ENCODE measurements at places on chromosomes 1 and 21.

GRCh38 chr1:17372955-17373354 lies 959 bp downstream of the PADI6 start:
- no peak for DNase-seq

GRCh38 chr1:204976646-204977045 lies 66.4 kb upstream of the CNTN2 start:
- no peak for DNase-seq

- no peak for DNase-seq
These were observed 139.7 kb downstream of the RERE start for GRCh38 chr1:8677782-8678181.

GRCh38 chr1:94709891-94710581 lies 110.1 kb upstream of the SLC44A3 start:
- DNase-seq, result no peak

DNA sequence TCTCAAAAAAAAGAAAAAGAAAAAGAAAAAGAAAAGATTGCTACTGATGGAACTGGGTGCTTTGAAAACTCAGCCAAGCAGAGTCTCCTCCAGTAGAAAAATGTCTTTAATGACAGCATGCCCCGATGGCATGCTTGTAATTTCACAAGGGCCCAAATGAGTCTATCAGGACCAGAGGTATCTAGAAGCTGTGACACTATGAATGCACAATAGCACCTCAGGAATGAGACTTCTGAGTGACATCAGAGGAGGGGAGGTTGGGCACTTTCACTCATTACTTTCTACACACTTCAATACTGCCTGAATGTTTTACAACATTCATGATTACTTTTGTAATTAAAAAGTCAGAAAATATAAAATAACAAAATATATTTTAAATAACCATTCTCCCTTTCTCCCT lies 15.1 kb upstream of the CD58 start:
- no peak for DNase-seq

GRCh38 chr1:17791480-17791879 lies 36.3 kb downstream of the ACTL8 start:
- no peak for DNase-seq

DNA sequence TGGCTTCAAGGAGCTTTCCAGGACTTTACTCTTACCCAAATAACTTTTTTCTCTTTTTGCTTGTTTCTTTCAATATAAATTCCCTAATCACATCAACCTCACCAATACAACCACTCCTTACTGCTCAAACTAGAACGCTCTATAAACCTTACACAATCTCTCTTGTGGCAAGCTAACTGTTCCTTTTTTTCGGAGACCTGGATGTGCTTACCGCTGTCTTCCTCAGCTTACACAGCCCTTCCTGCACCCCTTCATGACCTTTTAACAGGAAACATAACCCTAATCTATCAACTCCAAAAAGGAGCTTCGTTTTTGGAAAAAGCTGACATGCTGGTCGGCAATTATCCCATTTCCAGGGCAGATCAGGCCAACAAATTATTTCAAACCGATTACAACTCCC lies 24.1 kb upstream of the SLC2A5 start:
- no peak for DNase-seq

DNA sequence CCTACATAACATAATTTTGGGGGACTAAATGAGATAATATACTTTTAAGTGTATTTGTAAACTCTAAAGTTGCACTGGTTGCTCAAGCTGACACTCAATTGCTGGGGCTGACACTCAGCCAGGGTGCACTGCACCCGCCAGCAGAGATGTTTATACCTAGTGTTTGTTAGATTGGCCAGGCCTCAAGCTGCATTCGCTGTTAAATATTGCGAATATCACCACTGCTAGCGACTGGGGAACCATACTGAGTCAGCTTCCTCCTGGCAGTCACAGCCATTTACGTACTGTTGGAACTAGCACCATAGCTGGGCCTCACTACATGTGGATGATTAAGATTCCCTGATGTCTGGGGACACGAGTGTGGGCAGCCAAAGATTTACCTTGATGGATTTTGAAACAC lies 12.7 kb upstream of the RWDD3 start:
- DNase-seq, result no peak

- no peak for DNase-seq
These were observed 123.4 kb upstream of the FOXD3 start for GRCh38 chr1:63198871-63199394.

GRCh38 chr1:34781844-34782391 lies 904 bp downstream of the GJB3 start:
- DNase-seq, result no peak

DNA sequence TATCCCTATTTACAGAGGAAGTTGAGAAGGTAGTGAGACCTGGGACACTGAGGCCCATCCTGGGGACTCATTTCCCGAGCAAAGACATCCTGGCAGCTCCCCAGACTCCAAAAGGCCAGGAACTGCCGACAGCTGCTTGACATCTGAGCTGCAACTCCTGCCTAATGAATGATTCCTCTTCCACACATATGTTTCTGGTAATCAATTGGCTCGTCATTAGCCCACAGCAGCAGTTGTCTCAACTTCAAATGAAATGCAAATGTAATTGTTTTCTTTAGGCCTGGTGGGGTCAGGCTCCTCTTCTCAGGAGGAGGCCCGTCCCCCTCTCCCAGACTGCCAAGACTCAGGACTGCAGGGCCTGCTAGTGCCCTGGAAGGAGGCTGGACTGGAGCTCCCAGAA lies 61.8 kb upstream of the DISP3 start:
- no peak for DNase-seq

GRCh38 chr1:210076620-210077019 lies 138.6 kb downstream of the SYT14 start:
- DNase-seq, result no peak

DNA sequence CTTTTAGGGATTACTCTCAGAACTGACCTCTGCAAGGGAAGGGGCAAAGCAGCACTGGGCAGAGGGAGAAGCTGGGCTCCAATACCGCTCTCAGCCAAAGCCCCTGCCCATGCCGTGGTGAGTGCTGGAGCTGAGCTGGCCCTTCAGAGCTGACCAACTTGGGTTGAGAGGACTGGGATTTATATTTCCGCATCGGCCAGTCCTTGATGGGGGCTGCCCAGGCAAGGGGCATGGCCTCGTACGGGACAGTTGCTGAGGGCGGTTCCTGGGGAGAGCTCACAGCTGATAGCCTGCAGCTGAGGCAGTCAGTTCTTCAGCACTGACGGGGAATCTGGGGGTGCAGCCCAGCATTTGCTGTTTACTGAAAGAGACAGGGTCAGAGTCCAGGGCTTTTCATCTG lies 8.0 kb downstream of the HUNK start:
- no peak for DNase-seq

DNA sequence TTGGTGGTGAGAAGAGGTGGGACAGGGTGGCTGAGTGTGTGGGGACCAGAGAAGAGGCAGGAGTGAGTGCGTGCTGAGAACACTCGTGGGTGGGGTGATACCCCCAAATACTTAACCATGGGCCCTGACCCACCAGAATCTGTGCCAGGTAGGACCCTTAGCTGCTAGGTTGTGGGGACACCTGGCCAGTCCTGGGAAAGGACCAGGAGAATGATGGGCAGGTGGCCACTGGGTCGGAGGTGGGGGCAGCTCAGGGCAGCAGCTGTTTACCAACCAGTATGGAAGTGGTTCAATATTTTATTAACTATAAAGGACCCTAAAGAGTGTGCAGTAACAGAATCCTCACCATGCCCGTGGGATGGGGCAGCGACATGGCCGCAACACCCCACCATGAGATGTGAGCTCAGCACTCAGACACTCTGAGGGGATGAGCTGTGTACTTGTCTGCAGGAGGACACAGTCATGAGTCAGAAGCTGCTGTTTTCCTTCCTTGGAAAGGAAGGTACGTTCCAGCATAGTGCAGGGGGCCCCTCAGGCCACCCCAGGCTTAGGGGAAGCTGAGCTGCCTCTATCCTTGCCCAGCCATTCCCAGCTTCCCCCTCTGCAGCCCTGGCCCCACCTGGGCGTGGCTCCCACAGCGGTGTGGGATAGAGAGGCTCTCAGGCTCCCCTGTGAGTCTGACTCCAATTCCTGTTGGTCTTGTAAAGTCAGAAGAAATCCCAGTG lies 25.4 kb downstream of the TEX35 start:
- DNase-seq, result no peak

GRCh38 chr1:55726994-55727393 lies 511.8 kb upstream of the USP24 start:
- no peak for DNase-seq

GRCh38 chr1:39360731-39361130 lies 130.7 kb upstream of the BMP8A start:
- no peak for DNase-seq

- DNase-seq, result no peak
These were observed 12.8 kb upstream of the MPL start for GRCh38 chr1:43324810-43325209.

- no peak for DNase-seq
These were observed 79.1 kb downstream of the ZP4 start for GRCh38 chr1:237811633-237812032.

- no peak for DNase-seq
These were observed 104.6 kb downstream of the TLR5 start for GRCh38 chr1:223038288-223039006.

GRCh38 chr1:84422909-84423308 lies 24.6 kb downstream of the DNASE2B start:
- DNase-seq, result no peak

DNA sequence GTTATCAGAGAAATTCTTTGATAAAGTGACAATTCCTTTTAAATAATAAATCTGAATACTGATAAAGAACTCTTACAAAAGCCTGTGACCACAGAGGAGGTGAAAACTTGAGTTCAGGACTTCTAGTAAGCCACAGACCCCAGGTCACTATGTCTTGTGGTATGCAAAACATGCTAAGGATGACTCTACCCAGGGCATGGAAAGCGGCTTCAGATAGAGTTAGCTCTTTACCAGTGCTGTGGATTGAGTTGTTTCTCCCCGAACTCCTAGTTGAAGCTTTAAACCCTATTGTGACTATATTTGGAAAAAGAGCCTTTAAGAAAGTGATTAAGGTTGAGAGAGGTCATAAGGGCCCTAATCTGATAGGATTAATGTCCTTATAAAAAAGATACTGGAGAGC lies 42.3 kb downstream of the HLX start:
- DNase-seq, result no peak

GRCh38 chr1:197763307-197763706 lies 12.0 kb downstream of the DENND1B start:
- DNase-seq, result no peak
